ENCODE measurements at places on chromosomes 1 and 21.
A peak's percentile ranks its signal among the peaks of the same experiment; 100 is the strongest.

- no peaks in the 10 kb centered on the region for H3K27me3 ChIP-seq
- H3K36me3 ChIP-seq, result no peaks in the 10 kb centered on the region
- peaks cover 53% of the 10 kb centered on the region for H3K4me1 ChIP-seq
- no peak overlapping the region for H3K27ac ChIP-seq
- no peak overlapping the region for H3K4me3 ChIP-seq
Measured at GRCh38 chr1:158045639-158046038, 52.2 kb downstream of the KIRREL1 start.

- no peak overlapping the region for H3K27ac ChIP-seq
- no peaks in the 10 kb centered on the region for H3K36me3 ChIP-seq
- no peak for DNase-seq
- H3K27me3 ChIP-seq, result no peaks in the 10 kb centered on the region
Measured at GRCh38 chr1:67732750-67733151, 47.8 kb downstream of the GADD45A start.

- H3K27ac ChIP-seq, result no peak overlapping the region
- H3K4me1 ChIP-seq, result peaks cover 11% of the 10 kb centered on the region
Measured at GRCh38 chr1:14605945-14606344, 7.5 kb downstream of the KAZN start.

GRCh38 chr1:185244015-185244747 is 72.9 kb downstream of the IVNS1ABP start:
- H3K27me3 ChIP-seq, result no peaks in the 10 kb centered on the region
- no peak for DNase-seq
- no peaks in the 10 kb centered on the region for H3K4me1 ChIP-seq
- no peak overlapping the region for H3K27ac ChIP-seq

DNA sequence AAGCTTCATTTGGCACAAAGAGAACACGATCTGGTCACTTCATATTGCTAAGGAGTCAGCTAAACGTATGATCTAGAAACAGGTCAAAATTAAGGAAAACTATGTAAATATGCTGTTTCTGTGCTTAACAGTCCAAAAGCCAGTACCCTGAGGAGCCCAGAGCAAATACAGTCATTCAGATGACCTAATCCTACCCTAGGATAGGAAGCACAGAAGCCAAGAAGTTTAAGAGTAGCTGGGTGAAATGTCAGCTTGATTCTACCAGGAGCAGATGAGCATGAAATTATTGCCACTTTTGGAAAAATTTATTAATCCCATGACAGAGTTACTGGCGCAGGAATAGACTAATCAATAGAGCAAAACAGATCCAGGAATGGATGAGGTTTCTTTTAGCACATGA is 18.3 kb downstream of the SORT1 start:
- H3K4me3 ChIP-seq, result no peak overlapping the region
- H3K36me3 ChIP-seq, result no peaks in the 10 kb centered on the region
- DNase-seq, result no peak
- no peaks in the 10 kb centered on the region for H3K27me3 ChIP-seq
- no peak overlapping the region for H3K27ac ChIP-seq

DNA sequence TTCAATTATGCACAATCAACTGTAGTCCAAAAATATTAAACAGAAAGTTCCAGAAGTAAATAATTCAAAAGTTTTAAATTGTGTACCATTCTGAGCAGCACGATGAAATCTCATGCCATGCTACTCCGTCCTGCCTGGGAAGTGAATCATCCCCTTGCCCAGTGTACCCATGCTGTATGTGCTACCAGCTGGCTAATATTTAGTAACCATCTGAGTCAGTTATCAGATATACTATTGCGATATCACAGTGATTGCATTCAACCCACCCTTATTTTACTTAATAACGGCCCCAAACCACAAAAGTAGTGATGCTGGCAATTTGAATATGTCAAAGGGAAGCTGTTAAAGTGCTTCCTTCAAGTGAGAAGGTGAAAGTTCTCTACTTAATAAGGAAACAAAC is 56.2 kb downstream of the EVI5 start:
- H3K36me3 ChIP-seq, result no peaks in the 10 kb centered on the region
- H3K4me3 ChIP-seq, result no peak overlapping the region
- H3K4me1 ChIP-seq, result no peaks in the 10 kb centered on the region
- H3K27me3 ChIP-seq, result no peaks in the 10 kb centered on the region
- no peak overlapping the region for H3K27ac ChIP-seq

DNA sequence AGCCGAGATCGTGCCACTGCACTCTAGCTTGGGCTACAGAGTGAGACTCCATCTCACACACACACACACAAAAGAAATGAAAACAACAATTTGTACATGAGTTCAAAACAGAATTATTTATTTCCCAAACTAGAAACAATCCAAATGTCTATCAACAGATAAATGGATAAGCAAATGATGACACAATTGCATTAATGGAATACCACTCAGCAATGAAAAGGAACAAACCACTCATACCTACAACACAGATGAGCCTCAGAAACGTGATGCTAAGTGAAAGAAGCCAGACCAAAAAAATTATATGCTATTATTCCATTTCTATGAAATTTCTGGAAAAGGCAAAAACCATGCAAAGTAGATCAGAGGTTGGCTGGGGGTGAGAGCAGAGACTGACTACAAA is 2.0 kb upstream of the PGD start:
- no peak overlapping the region for H3K27ac ChIP-seq
- no peaks in the 10 kb centered on the region for H3K27me3 ChIP-seq
- H3K4me3 ChIP-seq, result no peak overlapping the region
- no peak for DNase-seq

DNA sequence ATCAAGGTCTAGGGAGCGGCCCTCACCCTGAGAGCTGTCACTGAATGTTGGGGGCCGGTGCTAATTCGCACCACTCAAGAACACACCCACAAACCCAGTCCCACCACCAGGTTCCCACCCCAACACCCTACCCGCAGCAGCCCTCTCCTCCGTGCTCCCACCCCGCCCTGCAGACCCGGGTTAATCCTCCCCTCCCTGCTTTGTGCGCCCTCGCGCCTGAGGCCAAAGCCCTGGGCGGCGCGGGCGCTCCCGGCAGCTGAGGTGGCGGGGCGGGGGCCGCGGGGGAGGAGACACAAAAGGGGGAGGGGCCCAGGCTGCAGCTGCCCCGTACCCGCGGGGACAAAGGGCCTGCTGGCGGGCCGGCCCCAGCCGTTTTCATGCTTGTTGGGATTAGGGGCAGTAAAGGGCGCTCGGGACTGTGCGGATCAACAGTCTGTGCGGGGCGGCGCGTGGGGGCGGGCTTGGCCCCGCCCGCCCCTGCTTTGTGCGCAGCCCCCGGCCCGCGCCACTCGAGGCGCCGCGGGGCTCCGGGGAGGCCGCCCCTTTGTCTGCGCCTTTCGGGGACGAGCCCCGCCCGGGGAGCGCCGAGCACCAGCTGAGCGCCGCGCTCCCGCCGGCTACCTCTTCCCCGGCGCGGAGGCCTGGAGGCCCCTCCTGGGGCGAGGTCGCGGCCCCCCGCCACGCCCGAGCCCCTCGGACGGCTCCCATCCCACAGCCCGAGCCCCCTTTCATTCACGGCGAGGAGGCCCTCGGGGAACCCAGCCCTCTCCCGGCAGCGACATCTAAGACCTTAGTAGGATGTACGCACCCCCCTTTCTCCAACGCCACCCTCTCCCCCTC is 10.9 kb downstream of the C1orf216 start:
- no peak overlapping the region for H3K27ac ChIP-seq
- no peaks in the 10 kb centered on the region for H3K36me3 ChIP-seq
- peak overlapping the region; percentile 53 for H3K4me3 ChIP-seq
- no peak for DNase-seq
- peaks cover 20% of the 10 kb centered on the region for H3K4me1 ChIP-seq
- H3K27me3 ChIP-seq, result no peaks in the 10 kb centered on the region

- no peak overlapping the region for H3K4me3 ChIP-seq
- no peak for DNase-seq
- H3K27me3 ChIP-seq, result peaks cover 37% of the 10 kb centered on the region
- H3K4me1 ChIP-seq, result peaks cover 41% of the 10 kb centered on the region
- no peak overlapping the region for H3K27ac ChIP-seq
Measured at GRCh38 chr1:90724361-90724760, 7.3 kb upstream of the BARHL2 start.

DNA sequence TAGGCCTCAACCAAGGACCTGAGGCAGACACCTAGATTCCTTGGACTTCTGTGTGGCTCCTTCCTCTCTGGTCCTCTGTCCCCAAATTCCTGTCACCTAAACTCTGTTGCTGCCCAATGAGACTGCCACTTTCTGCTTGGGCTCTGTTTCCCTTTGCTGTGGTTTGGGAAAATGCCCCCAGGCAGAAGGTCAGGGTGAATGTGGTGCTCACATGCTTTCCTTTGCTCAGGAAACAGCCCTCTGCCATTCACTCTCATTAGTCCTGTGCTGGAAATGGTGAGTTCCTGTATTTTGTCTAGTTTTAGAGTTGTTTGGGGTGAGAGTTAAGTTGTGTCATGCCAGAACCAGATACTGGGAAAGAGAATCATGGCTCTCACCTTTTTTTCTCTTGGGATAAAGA is 22.7 kb upstream of the SHE start:
- no peaks in the 10 kb centered on the region for H3K36me3 ChIP-seq
- no peak overlapping the region for H3K4me3 ChIP-seq
- DNase-seq, result no peak
- H3K4me1 ChIP-seq, result peaks cover 4% of the 10 kb centered on the region
- H3K27me3 ChIP-seq, result no peaks in the 10 kb centered on the region

DNA sequence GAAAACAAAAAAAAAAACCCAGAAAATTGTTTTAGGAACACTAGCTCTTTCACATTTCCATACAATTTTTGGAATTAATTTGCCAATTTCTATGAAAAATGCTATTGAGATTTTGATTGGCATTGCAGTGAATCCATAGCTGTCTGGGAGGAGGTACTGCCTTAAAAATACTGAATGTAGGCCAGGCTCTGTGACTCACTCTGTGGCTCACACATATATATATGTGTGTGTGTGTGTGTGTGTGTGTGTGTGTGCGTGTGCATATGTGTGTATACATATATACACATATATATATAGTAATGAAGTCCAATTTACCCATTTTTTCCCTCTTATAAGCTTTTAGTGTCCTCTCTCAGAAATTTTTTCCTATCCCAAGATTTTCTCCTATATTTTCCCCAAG is 214.2 kb upstream of the DMRTA2 start:
- H3K27ac ChIP-seq, result no peak overlapping the region
- no peak for DNase-seq
- no peak overlapping the region for H3K4me3 ChIP-seq
- H3K27me3 ChIP-seq, result no peaks in the 10 kb centered on the region
- no peaks in the 10 kb centered on the region for H3K4me1 ChIP-seq

DNA sequence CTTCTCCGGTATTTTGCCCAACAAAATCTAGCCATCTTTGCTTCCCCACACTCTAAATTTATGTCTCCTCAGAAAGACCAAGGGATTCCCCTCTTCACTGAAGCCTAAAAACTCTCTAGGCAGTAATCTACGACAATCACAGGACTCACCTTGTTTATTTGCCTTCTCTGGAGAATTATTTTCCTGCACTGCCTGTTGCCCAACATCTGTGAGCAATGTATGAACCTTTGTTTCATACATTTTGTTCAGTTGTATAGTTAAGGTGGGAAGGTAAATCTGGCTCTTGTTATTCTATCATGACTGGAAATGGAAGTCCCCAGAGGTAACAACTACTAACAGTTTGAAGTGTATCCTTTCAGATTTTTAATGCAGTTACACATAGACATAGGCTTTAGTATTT is 2.2 kb downstream of the COPA start:
- no peaks in the 10 kb centered on the region for H3K36me3 ChIP-seq
- peaks cover 47% of the 10 kb centered on the region for H3K4me1 ChIP-seq
- H3K4me3 ChIP-seq, result no peak overlapping the region
- no peak overlapping the region for H3K27ac ChIP-seq

DNA sequence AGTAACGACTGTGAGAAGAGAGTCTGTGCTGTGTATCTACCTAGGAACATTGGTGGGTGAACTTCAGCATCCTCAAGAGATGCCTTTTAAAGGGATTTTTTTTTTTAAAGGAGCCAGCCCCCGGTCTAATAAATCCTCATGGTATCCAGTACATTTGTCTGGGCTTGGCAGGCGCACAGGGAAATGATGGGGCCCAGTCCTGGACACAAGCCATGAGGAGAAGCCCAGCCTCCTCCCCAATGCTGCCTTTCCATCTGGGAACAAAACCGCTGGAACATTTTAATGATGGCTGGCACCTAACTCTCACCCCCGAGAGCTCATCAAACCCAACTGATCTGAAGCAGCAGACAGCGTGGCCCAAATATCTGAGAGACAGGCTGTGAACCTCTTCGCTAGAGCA is 64.2 kb downstream of the ACOT7 start:
- no peak for DNase-seq
- H3K4me3 ChIP-seq, result no peak overlapping the region
- H3K27me3 ChIP-seq, result no peaks in the 10 kb centered on the region

DNA sequence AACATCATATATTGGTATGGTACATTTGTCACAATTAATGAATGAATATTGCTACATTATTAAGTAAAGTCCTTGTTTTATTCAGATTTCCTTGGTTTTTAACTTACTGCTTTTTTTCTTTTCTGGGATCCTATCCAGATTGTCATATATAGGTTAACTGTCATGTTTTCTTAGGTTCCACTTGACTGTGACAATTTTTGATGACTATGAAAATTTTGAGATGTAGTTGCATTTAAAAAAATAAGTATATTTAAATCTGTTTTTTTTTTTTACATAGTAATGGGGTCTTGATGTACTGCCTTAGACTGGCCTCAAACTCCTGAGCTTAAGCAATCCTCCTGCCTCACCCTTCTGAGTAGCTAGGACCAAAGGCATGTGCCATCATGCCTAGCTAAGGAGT is 76.8 kb downstream of the ATP6V1G3 start:
- H3K4me3 ChIP-seq, result no peak overlapping the region
- no peaks in the 10 kb centered on the region for H3K4me1 ChIP-seq
- no peaks in the 10 kb centered on the region for H3K27me3 ChIP-seq
- DNase-seq, result no peak
- no peak overlapping the region for H3K27ac ChIP-seq

- no peak overlapping the region for H3K27ac ChIP-seq
- H3K36me3 ChIP-seq, result no peaks in the 10 kb centered on the region
Measured at GRCh38 chr21:35520856-35521255, 471.8 kb upstream of the RUNX1 start.

DNA sequence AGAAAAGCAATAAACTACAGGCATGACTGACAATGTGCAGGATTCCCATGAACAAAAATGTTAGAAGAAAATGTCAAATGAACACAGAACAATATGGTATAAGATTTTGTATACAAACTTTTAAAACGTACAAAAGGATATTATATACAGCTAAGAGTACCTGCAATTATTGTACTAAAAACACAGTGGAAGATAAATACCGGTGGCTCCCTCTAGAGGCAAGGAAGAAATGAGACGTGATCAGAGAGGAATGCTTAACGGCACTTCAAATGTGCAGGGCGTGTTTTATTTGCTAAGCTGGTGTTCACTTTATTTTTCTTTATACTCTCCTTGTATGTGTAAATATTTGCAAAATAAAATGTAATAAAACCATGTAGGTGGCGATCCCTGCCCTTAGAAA is 191.8 kb upstream of the SAMSN1 start:
- H3K4me3 ChIP-seq, result no peak overlapping the region
- no peak overlapping the region for H3K27ac ChIP-seq
- no peaks in the 10 kb centered on the region for H3K27me3 ChIP-seq
- H3K36me3 ChIP-seq, result no peaks in the 10 kb centered on the region

GRCh38 chr1:66405061-66405460 is 128.9 kb upstream of the SGIP1 start:
- no peak for DNase-seq
- no peak overlapping the region for H3K4me3 ChIP-seq
- H3K27me3 ChIP-seq, result no peaks in the 10 kb centered on the region

- no peak overlapping the region for H3K4me3 ChIP-seq
- DNase-seq, result no peak
- no peak overlapping the region for H3K27ac ChIP-seq
- no peaks in the 10 kb centered on the region for H3K4me1 ChIP-seq
- H3K27me3 ChIP-seq, result no peaks in the 10 kb centered on the region
- no peaks in the 10 kb centered on the region for H3K36me3 ChIP-seq
Measured at GRCh38 chr1:15722411-15722810, 13.6 kb upstream of the SLC25A34 start.

All from vagina (tissue), 2 donors.